ENCODE measurements at places on chromosomes 13 and 19. TPM values are rescaled to one million over a fixed set of nuclear protein-coding genes. Genes with fewer than 3 reads are reported as not detected.

DNA sequence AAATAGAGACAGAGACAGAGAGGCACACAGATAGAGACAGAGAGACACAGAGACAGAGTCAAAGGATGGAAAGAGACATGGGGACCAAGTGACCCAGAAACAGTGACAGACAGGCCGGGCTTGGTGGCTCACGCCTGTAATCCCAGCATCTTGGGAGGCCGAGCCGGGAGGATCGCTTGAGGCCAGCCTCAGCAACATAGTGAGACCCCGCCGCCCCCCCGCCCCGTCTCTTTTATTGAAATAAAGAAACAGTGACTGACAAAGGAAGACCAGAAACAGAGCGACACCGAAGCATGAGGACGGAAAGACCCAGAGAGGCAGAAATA lies 848 bp upstream of the NECTIN2 start:
- DNase-seq: no peak

LGALS7B gene
- total RNA-seq: not detected

DNA sequence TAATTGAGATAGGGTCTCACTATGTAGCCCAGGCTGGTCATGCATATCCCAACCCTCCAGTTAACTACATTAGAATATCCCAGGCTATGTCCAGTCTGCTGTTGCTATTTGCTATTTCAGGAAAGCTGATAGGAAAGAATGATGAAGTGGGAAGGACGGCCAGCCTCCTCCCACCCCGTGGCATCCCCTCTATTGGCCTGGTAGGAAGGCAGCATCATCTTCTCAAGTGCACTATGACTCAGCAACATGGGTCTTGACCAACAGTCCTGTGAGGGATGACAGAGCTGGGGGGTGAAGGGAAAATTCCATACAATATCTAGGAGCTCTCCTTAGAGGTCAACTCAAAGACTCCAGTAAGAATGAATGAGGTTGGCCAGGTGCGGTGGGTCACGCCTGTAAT lies 48.0 kb upstream of the ABCC4 start:
- DNase-seq: no peak

GRCh38 chr13:72145383-72145782 lies 278.4 kb upstream of the DACH1 start:
- no peak for DNase-seq

DNA sequence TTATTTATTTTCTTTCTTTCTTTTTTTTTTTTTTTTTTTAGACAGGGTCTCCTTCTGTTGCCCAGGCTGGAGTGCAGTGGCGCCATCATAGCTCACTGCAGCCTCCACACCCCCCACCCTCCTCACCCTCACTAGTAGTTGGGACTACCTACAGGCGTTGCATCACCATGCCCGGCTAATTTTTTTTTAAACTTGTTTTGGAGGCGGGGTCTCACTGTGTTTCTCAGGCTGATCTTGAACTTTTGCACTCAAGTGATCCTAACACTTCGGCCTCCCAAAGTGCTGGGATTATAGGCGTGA lies 33.6 kb downstream of the GJA3 start:
- DNase-seq: no peak

DNA sequence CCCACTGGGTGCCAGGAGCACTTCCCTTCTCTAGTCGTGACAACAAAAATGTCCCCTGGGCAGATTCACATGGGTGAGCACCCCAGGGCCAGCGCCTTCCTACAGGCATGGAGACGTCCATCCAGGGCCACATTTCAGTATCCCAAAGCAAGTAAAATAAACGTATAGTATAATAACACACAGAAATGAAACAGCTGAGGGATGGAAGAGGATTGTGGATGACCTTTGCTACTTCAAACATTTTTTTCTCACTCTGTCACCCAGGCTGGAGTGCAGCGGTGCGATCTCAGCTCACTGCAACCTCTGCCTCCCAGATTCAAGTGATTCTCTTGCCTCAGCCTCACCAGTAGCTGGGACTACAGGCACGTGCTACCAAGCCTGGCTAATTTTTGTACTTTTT lies 28.2 kb downstream of the CILP2 start:
- DNase-seq: no peak

- DNase-seq: no peak
These were observed 86.7 kb downstream of the GNG7 start for GRCh38 chr19:2615782-2616181.

- DNase-seq: peak; percentile 3
These were observed 11.0 kb upstream of the ACOD1 start for GRCh38 chr13:76937281-76937820.

- DNase-seq: no peak
These were observed 31.2 kb upstream of the ZNF536 start for GRCh38 chr19:30340771-30341561.

GRCh38 chr19:1017906-1018305 lies 3.0 kb downstream of the TMEM259 start:
- DNase-seq: no peak

- DNase-seq: no peak
These were observed 102.5 kb downstream of the ARHGEF7 start for GRCh38 chr13:111217641-111218040.

- DNase-seq: peak; percentile 85
These were observed 4.9 kb downstream of the HRC start for GRCh38 chr19:49150106-49150943.

PBX4 gene
- 0.09 TPM for total RNA-seq

DNA sequence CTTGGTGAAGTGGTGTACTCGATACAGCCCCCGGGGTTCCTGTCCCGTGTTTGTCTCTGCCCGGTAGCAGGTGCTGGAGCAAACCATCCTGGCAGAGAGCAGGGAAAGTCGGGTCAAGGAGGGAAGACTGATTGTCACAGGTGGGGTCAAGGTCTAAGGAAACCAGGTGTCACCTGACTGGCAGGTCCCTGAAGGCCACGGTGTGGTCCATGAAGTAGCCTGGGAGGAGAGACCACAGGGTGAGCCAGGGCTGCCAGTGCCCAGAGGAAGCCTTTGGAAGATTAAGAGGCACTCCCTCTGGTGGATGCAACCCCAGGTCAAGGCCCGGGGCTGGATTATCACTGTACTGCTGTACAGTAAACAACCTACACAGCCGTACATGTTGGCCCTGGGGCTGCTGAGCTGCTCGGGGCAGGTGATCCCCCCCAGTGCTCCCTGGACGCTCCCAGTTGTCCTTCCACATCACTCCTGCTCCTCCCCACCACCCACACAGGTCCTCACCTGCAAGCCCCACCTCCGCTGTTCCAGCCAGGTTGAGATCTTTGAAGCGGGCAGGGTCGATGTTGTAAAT lies 6.0 kb upstream of the CCER2 start:
- no peak for DNase-seq

GRCh38 chr13:103487841-103488240 lies 421.6 kb upstream of the SLC10A2 start:
- peak; percentile 32 for DNase-seq

- DNase-seq: no peak
These were observed 17.2 kb downstream of the BLOC1S3 start for GRCh38 chr19:45195764-45196163.

SYCN gene
- not detected for total RNA-seq

KLK2 gene
- total RNA-seq: not detected

DNA sequence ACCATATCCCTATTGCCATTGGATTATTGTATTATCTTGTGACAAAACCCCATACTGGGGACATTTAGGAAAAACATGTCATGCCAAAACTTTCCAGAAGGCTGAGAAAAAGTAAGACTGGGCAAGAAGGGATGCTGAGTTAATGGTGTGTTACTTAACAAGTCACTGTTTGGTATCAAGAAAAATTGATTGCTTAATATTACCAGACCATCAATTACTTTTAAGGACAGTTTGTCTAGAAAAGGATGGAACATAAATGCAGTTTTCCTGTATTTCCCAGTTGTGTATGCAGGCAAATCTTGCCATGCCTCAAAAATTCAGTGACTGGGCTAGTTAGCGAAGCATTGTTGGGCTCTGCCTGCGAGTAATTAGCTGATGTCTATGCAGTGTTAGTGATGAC lies 705.6 kb upstream of the MIR17HG start:
- DNase-seq: no peak

- no peak for DNase-seq
These were observed 182.5 kb downstream of the KCNRG start for GRCh38 chr13:50197705-50198104.

MBD3L2 gene
- not detected for total RNA-seq

GRCh38 chr19:44742330-44743061 lies 6.0 kb upstream of the BCL3 start:
- DNase-seq: no peak

EID2B gene
- total RNA-seq: 6.4 TPM

RYR1 gene
- not detected for total RNA-seq

GRCh38 chr13:53415135-53415534 lies 386.5 kb downstream of the OLFM4 start:
- no peak for DNase-seq

- no peak for DNase-seq
These were observed 136.4 kb upstream of the PCDH9 start for GRCh38 chr13:67366533-67366932.

- no peak for DNase-seq
These were observed 23.4 kb downstream of the CCNE1 start for GRCh38 chr19:29834991-29835846.

ZNF780B gene
- total RNA-seq: 17.1 TPM

Data from SJSA1 (cell line).